ENCODE measurements at places on chromosomes 3 and 15.

- DNase-seq: no peak
These were observed 166.9 kb downstream of the ULK4 start for GRCh38 chr3:41794748-41795589.

- DNase-seq: no peak
These were observed 68.9 kb downstream of the SYN2 start for GRCh38 chr3:12073106-12073505.

- DNase-seq: no peak
These were observed 50.9 kb downstream of the C3orf85 start for GRCh38 chr3:109187390-109187789.

DNA sequence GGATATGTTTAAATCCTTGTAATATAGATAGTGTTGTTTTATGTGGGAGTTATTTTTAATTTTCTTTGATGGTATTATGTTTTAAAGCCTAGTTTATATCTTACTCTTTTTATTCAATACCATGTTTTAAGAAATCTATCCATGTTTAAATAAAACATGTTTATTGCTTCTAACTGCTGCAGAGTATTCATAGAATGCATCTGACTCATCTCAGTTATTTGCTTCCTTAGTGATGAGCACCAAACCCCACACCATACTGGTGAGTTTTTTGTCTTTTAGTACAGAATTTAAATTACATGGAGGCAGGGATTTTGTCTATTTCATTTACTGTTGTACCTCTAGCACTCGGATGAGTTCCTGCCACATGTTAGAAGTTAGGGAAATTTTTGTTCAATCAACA, 209.2 kb downstream of the NSUN3 start:
- no peak for DNase-seq

GRCh38 chr3:44992555-44993470, 16.8 kb downstream of the EXOSC7 start:
- DNase-seq: no peak

DNA sequence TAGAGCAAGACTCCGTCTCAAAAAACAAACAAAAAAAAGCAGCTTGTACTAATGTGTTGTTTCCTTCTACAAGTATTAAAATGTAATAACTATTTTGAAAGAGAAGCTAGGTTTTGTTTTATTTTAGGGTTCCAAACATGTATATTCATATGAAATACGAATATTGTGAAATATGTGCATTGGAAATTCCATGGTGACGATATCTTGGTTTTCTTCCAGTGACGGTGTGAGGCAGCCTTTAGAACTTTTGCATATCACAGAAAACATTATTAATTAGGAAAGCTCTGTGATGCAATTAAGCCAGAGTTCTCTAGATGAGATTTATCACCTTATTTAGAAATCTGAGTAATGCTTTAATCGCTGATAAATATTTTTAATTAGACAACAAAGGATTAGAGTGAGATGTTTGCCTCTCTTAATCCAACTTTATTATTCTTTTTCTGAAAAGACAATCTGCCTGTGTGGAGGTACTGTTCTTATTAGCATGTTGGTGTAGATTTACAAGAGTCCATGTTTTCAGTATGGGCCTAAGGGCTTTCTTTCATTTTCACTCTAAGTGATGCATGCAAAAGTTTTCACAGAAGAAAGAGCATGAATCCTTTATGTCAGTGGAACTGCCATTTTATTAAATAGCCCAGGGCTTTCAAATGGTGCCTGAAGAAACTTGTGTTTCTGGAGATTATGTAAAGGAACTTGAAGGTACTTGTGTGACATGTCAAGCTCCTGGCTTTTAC, 37.7 kb upstream of the SAMMSON start:
- DNase-seq: no peak

- DNase-seq: no peak
These were observed 233.2 kb upstream of the CHRM5 start for GRCh38 chr15:33735143-33735542.

DNA sequence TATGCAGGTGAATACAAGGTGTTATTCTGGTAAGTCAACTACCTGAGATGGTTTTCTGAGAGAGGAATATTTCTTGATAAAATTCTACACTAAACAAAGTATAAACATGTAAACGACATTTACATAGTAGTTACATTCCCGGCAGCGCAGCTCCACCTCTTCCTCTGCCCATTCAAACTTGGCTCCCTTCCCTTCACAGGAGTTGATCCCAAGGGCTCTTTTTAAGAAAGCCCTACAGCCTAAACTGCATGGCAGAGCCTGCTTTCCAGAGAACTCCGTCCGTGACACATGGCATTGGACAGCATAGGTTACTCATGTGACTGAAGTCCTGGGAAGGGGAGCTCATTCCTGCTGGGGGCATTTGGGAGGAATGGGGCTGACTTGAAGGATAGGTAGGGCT, 22.0 kb upstream of the LCTL start:
- no peak for DNase-seq

Measured in activated T-cell treated with anti-CD3 and anti-CD28 coated beads for 48 hours (primary cell).